ENCODE measurements at places on chromosomes 7 and 10.

- no peak for DNase-seq
Measured at GRCh38 chr7:74193054-74193453, 16.8 kb upstream of the LAT2 start.

DNA sequence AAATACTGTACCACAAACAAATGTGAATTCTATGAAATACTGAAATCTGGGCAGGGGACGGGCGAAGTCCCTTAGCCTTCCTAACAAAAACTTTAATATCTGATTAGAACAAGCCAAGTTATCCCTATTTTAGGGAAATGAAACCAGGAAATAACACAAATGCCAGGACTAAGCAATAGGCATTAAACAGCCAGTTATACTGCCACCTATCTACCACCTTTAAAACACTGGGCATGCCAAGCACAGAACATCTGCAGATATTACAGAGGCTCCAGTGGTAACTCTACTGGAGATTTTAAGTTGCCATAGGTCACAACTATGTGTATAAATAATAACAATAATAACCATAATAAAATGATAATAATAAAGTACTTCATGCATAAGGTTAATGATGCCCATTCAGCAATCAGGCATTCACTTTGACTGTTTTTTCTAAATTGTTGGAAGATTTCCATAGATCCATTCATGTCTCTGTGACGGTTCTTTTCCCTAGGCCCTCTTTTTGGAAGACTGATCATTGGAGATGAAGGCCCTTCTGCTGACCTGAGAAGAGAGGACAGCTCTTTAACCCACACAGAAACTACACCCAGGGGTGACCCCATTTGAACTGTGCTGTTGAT lies 195.7 kb downstream of the CACNA2D1 start:
- peak; percentile 24 for DNase-seq

- DNase-seq: no peak
Measured at GRCh38 chr7:41972270-41972669, 264.7 kb downstream of the GLI3 start.

GRCh38 chr10:51314481-51314880 lies 240.2 kb downstream of the PRKG1 start:
- no peak for DNase-seq

GRCh38 chr7:34130558-34131295 lies 225.4 kb downstream of the BMPER start:
- no peak for DNase-seq

DNA sequence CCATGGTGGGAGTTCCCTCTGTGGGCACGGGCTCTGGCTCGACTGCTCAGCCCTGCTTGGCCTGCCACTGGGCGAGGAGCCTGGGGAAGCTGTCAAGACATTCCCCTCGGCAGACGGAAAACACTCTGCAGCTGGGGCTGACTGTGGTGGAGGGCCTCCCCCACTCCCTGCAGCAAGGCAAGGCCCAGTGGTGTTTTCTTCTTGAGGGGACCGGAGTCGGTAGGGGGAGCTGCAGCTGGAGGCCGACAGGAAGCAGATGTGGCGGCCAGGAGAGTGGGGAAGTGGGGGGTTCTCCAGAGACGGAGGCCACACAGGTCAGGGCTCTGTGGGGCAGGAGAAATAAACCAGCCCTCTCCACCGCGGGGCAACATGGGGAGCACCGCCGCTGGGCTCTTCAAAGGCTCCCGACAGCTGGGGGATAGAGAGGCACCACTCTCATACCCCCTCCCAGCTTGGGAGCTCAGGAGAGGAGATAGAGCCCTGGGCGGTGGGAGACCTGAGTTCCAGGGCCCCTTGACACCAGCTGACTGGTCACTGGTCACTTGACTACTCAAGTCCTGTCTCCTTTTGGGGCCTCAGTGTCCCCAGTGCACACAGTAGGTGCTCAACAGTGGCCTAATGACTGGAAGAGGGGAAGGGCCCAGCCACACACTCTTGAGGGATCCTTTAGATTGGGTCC lies 43.4 kb downstream of the PPIF start:
- DNase-seq: no peak
